CD4-positive, alpha-beta T cell treated with Interleukin-4 for 1 hour (primary cell): ENCODE measurements at places on chromosomes 6 and 20.

GRCh38 chr6:44061375-44062104, 65.7 kb downstream of the MRPL14 start:
- no peak for DNase-seq

- DNase-seq = no peak
These were observed 13.0 kb upstream of the F13A1 start for GRCh38 chr6:6333501-6333900.

- DNase-seq = no peak
These were observed 600 bp downstream of the XPO5 start for GRCh38 chr6:43575105-43575771.

DNA sequence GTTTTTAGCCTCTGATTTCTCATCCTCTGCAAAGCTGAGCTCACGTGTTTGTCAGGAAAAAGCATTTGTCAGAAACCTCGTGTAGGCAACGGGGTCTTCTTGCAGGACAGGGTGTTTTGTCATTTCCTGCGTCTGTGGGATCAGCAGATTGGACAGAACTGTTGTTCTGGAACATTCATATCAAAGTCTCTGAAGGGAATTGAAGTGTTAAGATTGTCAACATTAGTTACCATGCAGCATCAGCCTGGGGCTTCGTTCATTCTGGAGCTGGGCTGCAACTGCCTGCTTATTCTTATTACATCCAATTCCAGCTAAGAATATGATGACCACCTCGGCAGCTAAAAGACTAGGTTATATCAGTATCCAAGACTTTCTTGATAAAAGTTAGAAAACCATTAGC, 71.0 kb upstream of the RALGAPA2 start:
- DNase-seq = no peak

- no peak for DNase-seq
These were observed 81.0 kb downstream of the SMLR1 start for GRCh38 chr6:130908188-130908587.

GRCh38 chr20:20946122-20946759, 159.9 kb downstream of the LINC00237 start:
- no peak for DNase-seq

DNA sequence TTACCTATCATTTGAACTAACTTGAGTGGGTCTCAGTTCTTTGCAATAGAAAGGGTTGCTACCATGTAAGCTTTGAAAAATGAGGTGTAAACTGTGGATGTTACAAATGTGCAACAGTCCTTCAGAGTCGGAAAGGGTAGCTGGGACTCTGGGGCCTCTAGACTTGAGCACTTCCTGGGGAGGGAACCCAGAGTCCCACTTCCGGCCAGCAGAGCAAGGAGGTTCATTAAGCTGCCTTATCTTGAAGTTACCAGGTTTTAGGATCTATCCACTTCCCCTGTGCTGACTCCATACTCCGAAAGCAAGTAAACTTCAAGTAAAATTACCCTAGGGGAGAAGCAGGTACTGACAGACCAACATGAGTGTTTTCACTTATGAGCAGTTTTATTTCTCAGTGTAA, 9.4 kb downstream of the TRIM10 start:
- DNase-seq = no peak

GRCh38 chr20:47392015-47392720, 35.7 kb upstream of the ZMYND8 start:
- DNase-seq = peak; percentile 64

- no peak for DNase-seq
These were observed 118.8 kb upstream of the ARID1B start for GRCh38 chr6:156658186-156658965.

DNA sequence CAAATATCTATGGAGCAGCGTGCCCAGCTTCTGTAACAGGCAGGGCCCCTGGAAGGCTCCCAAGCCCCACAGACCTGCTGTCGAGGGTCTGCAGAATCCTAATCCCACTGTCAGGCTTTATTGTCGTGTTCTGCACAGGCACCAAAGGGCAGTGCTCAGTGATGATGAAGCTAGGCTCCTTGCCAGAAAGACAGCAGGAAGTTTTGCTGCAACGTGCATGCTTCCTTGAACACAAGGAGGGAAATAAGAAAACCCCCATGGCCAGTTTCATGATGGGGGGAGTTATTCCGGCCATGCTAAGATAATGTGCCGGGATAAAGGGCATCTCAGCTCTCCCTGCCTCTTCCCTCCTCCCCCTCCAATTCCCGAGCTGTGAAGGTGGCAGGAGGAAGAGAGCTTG, 109.4 kb upstream of the KCNG1 start:
- DNase-seq = no peak

- DNase-seq = no peak
These were observed 22.7 kb downstream of the MCM8 start for GRCh38 chr20:5973172-5973571.

GRCh38 chr6:5898563-5898962, 108.2 kb downstream of the NRN1 start:
- DNase-seq = no peak

DNA sequence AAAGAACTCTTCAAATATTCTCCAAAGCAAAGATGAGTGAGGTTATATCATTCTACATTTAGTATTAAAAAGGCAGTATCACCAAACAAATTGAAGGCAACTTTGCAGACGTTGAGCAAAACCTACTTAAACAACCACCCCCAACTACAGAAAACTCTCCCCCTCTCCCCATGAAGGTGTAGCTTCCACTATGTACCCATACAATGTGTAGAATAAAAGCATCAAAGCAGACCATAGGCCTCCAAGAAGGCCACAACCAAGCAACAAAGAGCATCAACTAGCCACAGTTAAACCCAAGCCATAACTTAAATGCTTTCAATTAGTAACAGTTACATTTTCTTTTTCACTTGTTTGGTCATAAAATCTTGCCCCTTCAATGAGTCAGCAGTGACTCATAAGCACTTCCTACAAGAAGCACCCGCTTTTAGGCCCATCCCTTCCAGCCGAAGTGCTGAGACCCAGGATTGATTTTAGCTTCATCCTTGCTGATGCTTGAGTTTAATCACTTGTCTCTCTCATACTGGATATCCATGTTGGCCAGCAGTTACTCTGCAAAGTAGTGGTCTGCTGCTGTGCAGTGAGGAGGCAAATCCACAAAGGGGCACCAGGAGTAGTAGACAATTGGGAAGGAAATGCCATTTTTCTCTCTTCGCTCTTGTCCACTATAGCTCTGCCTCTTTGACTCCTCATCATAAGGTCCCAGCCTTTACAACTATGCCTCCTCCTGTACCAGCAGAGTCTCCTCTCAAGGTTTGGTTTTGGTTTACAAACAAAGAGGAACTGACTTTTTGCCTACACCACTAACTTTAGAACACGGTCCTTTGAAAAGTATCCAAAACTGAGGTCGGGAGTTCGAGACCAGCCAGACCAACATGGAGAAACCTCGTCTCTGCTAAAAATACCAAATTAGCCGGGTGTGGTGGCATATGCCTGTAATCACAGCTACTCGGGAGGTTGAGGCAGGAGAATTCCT, 8.4 kb upstream of the NUP153 start:
- DNase-seq = peak; percentile 45

- no peak for DNase-seq
These were observed 2.4 kb upstream of the DBNDD2 start for GRCh38 chr20:45405571-45406259.

- DNase-seq = no peak
These were observed 671 bp downstream of the CDH4 start for GRCh38 chr20:61252601-61253263.
